ENCODE measurements at places on chromosomes 11 and 22.
A peak's percentile ranks its signal among the peaks of the same experiment; 100 is the strongest.

DNA sequence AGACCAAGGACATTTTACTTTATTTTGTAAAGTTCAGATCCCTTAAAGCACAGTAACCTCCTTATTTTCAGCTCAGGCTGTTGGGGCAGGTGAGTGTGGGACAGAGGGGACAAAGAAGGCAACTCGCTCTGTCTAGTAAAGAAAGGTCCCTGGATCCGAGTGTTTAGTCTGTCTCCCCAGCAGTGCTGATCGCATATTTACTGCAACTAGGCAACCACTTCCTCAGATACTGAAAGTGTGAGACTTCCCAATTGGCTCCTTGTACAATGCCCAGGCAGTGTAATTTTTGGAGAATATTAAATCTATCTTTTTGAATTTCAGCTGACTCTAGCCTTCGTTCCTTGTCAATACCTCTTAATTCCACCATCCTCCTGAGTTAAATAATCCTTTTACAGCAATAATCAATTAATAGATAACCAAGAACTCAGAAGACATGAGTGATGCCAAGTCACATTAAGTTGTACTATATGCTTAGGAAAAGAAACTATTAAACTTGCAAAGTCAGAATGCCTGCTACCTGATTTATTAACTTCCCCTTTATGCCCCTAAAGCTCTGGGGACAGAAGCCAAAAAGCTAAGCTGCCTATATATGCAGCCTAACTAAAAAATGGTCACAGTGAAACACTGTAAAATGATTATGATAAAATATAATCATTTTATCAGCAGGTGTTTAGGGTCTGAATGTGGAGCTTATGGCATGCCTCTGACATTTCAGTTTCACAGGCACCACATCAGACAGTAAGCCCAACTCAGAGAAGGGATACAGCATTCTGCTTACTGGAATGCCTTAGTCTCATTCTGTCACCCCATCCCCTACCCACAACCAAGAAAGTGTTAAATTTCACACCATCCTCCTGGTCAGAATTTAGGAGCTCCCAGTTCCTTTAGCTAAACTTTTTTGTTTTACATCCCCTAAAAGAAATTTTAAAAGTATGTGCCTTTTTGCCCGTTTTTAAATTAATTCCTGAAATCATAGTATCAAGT lies 138.7 kb downstream of the TRIM44 start:
- DNase-seq = no peak

DNA sequence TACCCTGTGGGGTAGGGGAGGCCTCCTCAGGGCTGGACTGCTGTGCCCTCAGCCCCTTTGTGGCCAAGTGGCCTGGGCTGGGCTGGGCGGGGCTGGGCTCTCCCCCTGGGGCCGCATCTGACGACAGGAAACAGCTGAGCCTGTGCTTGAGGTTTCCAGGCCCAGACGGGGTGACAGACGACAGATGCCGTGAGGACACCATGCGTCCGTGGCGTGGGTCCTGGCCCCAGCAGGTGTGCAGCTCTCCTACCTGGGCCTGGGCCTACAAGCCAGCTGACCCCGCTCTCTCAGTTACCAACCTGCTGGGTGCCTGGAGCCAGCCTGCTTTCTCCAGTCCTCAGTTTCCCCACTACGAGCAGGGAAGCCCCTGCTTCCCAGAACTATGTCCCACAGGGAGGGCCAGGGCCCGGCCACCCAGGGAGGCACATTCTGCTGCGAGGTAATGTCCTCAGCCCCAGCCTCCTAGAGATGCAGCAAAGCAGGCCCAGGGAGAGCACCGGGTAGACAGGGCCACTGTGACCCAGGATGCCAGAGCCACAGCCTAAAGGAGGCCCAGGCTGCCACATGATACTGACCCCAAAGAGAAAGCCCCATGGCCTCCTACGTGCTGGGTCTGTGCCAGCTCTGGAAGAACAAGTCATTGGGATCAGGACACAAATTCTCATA lies 181.3 kb downstream of the IGLL1 start:
- DNase-seq = no peak

DNA sequence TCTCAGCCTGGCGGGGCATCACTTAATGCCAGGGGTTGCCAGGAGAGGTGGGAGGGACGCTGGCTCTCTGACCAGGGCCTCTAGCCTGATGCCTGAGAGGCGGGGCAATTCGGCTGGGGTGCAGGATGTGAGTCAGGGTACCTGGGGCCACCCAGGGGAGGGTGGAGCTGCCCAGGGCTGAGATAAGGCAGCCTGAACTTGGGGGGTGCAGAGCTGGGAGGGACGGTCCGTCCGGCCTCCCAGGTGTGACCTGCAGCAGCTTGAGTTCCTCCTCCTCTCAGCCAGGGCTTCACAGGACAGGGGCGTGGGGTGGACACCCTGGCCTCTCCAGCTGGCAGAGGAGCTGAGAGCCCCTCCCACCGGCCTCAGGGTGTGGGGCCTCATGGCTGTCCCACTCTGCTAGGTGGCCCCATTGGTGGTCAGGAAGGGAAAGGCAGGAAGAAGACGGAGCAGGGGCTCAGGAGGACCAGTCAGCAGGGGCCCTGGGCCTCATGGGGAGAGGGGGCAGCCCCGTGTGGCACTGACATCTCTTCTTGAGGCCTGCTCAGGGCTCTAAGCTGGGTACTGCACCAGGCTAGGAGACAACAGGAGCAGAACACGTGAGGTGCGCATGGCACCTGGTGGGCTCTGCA lies 942 bp upstream of the RPS6KA4 start:
- peak; percentile 83 for DNase-seq

DNA sequence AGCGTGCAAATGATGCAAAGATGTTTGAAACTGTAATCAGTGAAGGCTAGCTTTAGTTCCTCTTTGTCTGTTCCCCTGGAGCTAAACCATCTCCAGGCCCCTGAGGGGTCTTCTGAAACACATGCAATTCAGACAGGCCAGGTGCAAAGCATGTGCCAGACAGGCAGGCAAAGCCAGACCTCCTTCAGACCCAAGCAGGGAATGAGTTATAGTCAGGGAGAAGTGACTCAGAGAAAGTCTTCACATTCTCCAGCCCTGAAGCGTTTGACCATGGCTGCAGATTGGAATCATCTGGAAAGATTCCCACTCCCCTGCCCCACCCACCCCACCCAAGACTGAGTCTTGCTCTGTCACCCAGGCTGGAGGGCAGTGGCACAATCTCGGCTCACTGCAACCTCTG lies 187.0 kb upstream of the ISX start:
- DNase-seq = no peak

GRCh38 chr11:120295099-120295498 lies 30.0 kb upstream of the TLCD5 start:
- no peak for DNase-seq

GRCh38 chr11:33802194-33802950 lies 28.1 kb upstream of the FBXO3 start:
- DNase-seq = peak; percentile 57

GRCh38 chr22:25745341-25746011 lies 3.5 kb downstream of the MYO18B start:
- DNase-seq = peak; percentile 56

DNA sequence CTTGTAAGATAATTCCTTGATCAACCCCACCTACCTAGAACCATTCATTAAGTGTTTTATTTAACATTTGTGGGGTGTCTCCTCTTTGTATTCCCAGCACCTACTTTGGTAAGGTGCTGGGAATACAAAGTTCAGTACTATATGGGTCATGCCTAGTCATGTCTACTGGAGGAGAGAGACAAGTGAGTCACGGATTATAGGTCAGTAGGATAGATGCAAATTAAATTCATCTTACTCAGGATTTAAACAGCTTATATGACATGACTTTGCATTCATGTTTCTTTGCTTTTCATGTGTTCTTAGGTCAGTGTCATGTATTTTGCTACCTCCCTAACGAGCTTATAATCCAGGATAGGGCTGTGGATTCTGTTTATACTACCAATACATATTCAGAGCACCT lies 3.4 kb upstream of the FADS1 start:
- DNase-seq = no peak

DNA sequence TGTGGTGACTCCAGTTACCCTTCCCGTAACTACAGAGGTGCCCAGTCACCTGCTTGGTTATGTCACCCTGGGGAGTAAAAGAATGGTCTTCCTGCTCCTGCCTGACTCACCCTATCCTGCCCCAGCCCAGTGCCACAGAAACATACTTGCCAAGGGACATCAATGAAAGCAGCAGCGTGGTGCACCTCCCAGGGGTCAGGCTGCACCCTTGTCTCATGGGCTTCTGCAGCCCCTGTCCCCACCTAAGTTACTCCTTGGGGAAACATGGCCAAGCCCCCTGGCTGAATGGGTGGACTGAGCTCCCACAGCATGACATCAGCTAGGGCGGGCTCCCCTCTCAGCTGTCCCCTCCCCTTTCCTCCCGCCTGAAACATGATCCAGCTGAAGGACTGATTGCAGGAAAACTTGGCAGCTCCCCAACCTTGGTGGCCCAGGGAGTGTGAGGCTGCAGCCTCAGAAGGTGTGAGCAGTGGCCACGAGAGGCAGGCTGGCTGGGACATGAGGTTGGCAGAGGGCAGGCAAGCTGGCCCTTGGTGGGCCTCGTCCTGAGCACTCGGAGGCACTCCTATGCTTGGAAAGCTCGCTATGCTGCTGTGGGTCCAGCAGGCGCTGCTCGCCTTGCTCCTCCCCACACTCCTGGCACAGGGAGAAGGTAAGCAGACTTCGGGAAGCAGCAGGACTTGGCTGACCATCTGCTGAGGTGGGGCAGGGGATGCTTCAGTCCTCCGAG lies at the start of gene HTR3A:
Gene HTR3A (plus strand): TSS at position 368 of the 730 bp plus-strand sequence. CDS start 218 bp downstream, at position 586.
- DNase-seq = no peak

DNA sequence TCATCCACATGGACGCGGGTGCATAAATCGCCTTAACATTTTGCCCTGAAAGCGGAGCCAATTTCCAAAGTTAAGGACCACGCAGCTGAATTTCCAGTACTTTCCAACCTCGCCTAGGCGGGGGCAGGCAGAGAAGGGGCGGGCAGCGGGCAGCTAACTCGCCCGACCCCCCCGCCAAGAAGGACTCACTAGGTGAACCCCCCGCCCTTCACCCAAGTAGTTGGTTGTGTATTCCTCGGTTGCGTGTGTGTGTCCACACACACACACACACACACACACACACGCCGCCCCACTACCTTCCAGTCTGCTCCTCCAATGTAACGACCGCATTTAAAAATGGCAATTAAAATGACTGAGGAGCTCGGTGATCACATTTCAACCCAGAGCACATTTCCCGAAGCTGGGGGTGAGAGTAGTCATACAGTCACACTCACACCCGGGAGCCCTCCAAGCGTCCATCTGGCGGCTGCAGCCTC lies 1.4 kb downstream of the TENM4 start:
- no peak for DNase-seq

GRCh38 chr11:95739108-95739938 lies 50.3 kb downstream of the FAM76B start:
- DNase-seq = no peak

GRCh38 chr11:27217948-27218420 lies 145.0 kb downstream of the CCDC34 start:
- no peak for DNase-seq

GRCh38 chr11:30025396-30026139 lies 8.7 kb upstream of the KCNA4 start:
- DNase-seq = no peak

GRCh38 chr22:24068377-24068680 lies 57.2 kb downstream of the CABIN1 start:
- no peak for DNase-seq

GRCh38 chr11:1740786-1741530 lies 9.4 kb downstream of the IFITM10 start:
- no peak for DNase-seq

Data from activated CD4-positive, alpha-beta T cell treated with anti-CD3 and anti-CD28 coated beads for 36 hours (primary cell).